Stimulated activated CD4-positive, alpha-beta T cell treated with anti-CD3 and anti-CD28 coated beads, Interleukin-4, amount 100 ng/mL, for 4 hours (primary cell): ENCODE measurements at places on chromosomes 6 and 20.

- DNase-seq = no peak
Measured at GRCh38 chr6:40011844-40012243, 77.6 kb upstream of the MOCS1 start.

DNA sequence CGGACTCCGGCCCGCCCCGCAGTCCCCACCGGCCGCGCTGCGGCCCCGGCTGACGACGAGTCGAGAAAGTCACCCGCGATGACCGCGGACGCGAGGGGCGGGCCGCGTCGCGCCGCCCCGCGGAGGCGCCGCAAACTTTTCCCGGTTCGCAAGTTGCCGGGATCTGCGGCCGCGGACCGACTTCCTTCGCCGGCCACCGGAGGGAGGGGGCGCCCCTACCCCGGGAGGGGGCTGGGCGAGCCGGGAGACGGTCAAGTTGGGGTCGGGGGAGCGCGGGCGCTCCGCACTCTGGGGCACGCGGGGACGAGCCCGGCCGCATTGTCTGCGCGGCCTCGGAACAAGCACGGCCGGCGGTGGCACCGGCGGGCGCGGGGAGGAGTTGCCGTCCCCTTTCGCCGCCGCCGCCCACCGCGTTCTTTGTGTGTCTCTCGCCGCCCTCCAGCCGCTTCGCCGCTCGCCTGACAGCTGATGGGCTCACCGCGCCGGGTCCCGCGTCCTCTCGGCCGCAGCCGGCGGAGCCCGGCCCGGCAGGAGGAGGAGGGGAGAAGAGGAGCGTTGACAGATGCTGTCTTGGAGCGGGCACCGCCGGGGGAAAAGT lies 131.6 kb downstream of the OGFRL1 start:
- DNase-seq = no peak

GRCh38 chr20:39607141-39607540 lies 645.0 kb downstream of the DHX35 start:
- no peak for DNase-seq

DNA sequence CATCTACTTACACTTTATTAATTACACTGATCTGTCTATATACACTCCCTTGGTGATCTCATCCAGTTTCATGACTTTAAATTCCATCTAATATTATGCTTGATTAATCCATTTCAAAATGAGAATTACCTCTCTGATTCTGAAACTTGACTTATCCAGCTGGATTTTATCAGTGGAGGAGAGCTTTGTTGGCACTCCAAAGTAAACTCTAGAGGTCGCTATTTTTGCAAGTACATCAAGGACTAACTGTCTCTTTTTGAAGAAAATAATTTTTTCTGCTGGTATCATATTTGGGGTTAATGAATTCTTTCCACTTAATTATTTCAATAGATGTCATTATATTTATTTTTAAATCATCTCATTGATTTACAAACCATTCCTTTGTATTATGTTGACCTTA lies 630.3 kb upstream of the MAN1A1 start:
- no peak for DNase-seq

- DNase-seq = no peak
Measured at GRCh38 chr6:104226790-104227446, 632.8 kb downstream of the HACE1 start.

- DNase-seq = no peak
Measured at GRCh38 chr6:55670850-55671413, 91.9 kb upstream of the HMGCLL1 start.

DNA sequence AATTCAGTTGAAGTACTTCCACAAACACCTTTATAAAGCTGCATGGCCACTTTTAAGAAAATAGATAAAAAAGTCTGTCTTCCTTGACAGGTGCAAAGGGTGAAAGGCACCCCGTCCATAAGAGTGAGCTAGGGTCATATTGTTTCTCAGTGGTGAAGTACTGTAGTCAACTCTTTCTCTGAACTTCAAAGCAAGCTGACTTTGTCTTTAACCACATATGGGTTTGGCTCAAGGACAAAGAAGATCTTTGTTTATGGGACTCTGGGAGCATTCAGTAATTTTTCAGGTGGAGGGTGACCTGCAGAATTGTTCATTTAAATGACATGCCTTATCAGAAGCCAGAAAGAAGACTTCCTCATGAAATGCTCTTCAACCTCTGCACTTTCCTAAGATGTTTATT lies 49.3 kb upstream of the KLHL31 start:
- DNase-seq = no peak

- no peak for DNase-seq
Measured at GRCh38 chr6:126261792-126262421, 78.0 kb upstream of the CENPW start.

DNA sequence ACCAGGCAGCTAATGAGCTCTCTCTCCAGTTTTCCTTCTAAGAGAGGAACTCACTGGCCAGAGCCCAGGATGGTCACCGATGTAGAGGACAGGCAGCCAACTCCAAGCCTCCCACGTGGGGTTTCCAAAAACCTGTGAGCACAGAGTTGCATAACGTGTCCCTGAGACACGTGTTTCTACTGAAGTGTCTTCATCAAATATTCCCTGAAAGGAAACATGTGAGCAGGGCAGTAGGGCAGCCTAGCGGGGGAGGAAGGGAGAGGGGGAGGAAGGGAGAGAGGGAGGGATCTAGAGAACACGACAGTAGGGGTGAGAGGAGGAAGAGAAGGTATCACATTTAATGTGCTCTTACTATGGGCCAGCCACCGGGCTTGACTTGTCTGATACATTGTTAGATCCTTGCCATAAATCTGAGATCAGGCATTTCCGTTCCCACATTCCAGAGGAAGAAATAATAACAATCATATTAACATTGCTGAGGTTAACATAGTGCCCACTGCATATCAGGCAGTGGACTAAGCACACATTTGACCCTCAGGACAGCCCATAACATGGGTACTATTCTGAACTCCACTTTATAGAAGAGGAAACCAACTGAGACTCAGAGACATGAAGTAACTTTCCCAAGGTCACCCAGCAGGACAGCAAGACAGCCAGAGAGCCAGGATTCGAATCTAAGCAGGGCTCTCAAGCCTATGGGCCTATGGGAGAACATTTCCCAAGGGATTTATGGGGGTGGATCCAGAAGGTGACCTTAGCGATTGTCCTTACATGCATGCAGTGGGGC lies 4.5 kb upstream of the SYS1 start:
- DNase-seq = no peak

DNA sequence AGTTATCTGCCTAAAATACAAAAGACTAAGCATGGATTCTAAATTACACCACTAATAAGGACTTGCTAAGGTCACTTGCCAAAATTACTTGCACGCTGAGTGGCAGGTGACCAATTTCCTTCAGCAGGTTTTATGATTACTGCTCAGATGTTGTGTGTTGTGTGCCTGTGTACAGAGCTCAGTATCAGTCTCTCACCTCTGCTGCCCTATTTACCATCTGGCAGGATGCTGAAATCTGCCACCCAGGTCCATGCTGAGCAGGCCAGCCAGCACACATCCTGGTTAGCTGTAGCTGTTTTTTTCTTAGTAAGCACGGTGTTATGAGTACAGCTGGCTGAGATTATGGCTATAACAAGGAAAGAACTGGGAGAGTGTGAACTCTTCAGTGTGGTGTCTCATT lies 34.0 kb downstream of the ELOVL4 start:
- no peak for DNase-seq

DNA sequence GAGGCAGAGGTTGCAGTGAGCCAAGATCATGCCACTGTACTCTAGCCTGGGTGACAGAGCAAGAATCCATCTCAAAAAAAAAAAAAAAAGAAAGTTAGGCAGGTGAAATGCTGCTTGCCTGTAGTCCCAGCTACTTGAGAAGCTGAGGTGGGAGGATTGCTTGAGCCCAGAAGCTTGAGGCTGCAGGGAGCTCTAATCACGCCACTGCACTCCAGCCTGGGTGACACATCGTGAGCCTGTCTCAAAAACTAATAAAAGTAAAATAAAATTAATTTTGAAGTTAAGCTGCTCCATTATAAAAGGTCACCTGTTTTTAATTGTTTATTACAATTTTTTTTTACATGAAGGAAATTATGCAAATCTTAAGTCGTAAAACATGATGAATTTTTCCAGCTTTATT lies 23.2 kb upstream of the SAMHD1 start:
- DNase-seq = no peak

DNA sequence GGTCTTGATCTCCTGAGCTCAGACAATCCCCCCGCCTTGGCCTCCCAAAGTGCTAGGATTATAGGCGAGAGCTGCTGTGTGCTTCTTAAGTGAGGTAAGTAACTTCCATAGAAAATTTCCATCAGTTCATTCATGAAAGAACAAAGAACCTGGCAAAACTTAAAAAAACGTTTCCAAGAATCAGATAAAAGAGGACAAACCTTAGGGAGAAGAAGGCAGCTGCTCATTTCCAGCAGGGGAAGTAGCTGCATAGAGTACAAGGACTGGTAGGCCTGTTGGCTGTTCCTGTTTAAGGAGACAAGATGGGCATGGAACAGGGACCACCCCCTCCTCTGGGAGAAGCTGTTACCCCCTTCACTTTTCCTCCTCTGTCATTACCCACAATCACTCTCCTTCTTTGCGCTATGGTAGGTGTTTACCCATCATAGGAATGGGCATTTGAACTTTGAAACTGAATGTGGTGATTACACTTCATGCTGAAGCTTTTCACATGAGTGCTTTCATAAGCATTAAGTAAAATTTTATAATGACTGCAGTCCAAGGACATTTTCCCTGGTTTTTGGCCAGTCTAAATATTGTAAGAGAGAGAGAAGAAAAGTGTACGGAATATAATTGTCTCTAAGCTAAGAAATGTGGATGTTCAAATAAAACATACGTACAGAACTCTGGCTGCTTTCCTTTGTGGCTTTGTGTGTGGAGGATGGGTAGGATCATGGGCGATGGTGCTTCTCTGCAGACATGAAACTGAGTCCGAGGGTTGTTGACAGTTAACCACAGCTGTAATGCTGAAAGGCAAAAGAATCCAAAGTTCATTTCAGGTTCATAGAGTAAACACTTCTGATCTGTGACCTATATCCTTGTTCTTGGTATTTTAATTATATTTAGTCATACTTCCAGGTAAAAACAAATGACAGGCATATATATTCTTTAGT lies 56.4 kb downstream of the CCN2 start:
- no peak for DNase-seq

DNA sequence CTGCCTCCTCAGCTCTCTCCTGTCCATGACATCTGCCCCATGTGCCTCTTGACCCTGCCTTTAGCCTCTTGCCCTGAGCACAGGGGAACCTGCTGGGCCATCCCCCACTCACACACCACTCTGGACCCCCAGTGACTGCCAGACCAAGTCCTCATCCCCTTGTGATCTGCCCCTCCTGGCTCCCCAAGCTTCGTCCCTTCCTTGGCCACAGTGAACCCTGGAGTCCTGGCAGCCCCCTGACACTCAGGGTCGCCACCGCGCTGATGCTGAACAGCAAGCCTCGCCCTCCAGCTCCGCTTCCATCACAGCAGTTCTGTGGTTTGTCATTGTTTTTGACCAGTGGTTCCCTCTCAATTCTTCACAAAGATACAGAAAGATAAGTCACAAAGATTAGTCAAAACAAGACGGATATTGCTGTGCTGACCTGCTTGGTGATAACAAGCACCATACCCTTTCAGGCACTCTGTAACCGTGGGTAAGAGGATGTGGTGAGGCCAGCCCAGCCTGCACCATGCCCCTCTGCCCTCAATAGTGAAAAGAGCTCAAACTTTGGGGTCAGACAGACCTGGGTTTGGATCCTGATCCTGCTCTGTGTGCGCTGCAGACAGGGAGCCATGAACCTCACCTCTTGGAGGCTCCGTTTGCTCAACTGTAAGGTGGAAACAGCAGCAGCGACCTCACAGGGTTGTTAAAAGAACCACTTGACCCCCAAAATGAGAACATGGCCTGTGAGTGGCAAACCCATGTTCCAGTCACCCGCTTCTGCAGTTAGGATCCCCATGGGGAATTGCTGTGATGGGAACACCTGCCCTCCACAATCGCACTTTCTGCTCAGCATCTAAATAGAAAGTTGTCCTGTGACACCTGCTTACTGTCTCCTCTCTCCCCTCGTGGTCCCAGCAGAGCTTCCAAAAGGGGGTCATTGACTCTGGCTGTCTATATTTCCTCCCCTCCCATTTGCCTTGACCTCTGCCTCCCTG lies 114.5 kb downstream of the TOX2 start:
- no peak for DNase-seq

GRCh38 chr20:20334489-20334888 lies 33.4 kb upstream of the INSM1 start:
- DNase-seq = no peak

DNA sequence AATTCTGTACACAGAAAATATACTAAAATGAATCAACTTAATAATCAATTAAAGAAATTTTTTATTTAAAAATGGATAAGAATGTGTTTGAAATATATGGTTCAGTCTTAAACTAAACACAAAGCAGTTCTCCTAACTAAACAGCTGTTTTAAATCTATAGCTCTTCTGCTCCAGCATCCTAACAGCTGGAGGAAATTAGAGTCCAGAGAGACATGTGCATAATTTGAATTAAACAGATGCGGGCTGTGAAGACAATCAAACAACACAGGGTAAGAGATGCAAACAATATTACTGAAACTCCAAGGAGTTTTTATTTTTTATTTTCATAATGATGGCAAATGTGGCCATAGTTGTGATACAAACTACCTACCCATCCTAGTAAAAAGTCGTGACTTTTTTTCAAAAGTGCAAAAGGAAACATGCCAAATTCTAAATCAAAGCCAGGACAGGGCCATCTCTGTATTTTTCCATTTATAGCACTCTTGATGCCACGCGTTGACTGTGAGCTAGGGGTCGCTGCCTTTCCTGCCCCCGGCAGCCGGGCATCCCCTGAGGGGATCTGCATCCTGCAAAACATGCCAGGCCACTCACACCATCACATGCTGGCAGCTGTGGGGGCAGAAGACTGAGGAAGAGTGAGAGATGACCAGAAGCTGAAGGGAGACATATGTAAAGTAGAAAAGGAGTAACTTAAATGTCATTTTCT lies 310.6 kb downstream of the PRKN start:
- DNase-seq = no peak

GRCh38 chr6:70415247-70415646 lies 1.9 kb downstream of the FAM135A start:
- DNase-seq = no peak

DNA sequence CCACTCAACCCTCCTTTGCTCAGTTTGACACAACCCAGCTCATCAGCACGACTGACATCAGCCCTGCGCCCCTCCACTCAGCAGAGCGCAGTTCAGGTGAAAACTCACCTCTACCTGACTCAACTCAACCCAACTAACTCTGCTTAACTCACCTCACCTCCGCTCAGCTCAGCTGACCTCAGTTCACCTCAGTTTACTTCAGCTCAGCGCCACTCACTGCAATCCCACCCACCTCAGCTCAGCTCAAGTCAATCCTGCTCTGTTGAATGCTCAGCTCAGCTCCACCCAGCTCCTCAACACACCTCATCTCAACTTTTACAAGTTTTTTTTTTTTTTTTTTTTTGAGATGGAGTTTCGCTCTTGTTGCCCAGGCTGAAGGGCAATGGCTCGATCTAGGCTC lies 39.6 kb downstream of the CEBPB start:
- DNase-seq = no peak
